Activated naive CD4-positive, alpha-beta T cell (primary cell): ENCODE measurements at places on chromosomes 2 and 18.

DNA sequence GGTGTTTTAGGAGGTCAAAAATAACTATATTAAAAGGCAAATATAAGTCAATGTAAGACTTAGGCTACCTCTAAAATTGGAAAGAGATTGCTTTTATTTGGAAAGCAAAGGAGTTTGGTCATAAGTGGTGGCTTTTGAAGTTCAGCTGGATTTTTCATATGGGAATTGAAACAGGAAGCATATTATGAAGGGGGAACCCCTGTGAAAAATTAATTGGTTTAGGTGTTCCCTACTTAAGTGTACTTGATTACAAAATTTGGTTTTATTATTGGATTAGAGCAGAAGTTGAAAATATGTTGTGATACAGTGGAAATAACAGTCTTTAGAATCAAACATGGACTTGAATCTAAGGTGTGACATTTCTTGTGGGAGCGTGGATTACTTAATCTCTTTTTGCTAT, 121.4 kb upstream of the TTC27 start:
- DNase-seq = no peak

DNA sequence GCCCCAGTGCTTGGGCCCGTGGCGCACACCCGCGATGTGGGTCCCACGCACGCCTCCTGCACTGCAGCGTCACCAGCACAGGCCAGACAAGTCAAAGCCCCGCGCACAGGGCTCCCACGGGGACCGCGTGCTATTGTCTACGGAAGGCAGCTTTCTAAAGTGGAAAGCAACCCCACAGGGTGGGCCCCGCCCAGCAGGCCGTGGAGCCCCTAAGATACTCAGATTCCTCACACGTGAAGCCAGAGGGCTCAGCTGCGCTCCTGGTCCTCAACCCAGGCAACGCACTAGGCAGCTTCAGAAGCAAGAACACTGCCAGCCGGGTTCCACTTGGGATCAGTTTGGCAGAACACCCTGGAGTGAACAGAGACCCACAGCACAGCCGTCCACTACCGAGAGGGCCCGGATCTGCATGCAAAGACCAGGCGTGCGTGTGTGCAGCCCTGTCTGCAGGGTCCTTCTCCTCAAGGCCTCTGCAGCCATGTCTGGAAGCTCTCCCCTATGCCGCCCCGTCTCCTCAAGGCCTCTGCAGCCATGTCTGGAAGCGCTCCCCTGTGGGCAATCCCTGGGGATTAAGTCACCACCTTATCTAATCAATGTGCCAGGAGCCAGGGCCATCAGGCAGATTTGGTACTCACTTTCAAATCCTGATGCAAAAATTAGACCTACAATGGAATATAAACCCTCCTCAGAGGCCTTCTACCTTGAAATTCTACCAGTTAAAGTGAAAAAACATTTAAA, 231.3 kb downstream of the HDAC4 start:
- DNase-seq = no peak

GRCh38 chr2:69687971-69688611, 44.6 kb upstream of the AAK1 start:
- no peak for DNase-seq

DNA sequence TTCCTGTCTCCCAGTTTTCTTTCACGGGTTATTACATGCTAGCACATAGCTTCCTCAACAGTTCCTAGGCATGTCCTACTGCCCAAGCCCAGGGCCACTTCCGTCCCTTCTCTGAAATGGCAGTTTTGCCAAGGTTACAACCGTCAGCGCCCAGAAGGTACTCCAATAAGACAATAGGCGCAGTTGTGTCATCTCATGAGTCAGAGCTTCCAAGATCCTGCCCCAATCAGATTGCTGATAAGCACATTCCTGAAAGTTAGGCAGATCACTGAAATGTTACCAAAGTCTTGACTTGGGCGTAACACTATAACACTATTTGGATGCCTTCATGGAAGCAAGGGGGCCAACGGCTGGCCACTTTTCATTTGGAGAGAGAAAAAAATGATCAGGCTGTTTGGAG, 34.2 kb downstream of the GKN2 start:
- DNase-seq = no peak

DNA sequence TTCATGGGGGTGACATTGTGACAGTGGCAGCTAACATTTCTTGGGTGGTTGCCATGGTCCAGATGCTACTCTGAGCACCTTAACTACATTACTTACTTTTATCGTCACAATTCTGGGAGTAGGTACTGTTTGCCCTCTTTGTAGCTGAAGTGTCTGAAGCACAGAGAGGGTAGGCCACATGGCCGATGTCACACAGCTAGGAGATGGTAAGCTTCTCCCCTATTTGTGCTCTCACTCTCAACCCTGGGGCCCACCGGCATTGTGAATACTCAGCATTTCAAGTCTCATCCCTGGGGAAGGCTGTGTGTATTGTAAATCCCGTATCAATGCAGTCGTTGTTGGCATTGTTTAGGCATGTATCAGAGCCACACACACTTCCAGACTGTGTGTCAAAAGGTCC, 136.6 kb downstream of the ACOXL start:
- no peak for DNase-seq

DNA sequence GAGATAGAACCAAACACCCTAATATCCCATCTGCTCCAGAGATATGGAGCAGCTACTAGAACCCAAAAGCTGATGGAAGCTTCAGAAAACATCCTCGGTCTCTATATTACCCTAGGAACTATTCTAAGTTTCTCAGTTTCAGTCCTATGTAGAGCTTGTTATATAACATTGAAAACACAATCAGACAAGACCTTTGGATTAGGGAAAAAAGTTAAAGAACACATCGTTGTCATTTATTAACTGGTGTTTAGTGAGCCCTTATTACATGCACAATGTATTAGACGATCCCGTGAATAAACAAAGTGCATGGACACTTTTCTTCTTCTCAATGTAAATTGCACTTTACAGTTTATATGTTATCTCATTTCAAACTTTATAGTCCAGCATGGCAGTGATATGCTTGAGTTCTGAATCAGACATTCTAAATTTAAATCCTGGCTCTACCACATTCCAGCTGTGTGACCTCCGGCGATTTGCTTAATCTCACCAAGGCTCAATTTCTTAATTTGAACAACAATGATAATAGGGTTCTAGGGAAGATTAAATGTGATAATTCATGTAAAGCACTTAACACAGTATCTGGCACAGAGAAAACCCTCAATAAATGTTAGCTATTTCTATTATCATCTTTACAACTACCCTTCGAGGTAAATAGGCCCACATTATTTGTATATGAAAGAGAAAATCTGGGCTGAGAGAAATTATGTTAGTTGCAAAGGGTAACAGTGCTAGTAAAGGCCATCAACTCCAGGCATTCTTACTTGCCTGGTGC, 83.6 kb upstream of the PIK3C3 start:
- DNase-seq = no peak

DNA sequence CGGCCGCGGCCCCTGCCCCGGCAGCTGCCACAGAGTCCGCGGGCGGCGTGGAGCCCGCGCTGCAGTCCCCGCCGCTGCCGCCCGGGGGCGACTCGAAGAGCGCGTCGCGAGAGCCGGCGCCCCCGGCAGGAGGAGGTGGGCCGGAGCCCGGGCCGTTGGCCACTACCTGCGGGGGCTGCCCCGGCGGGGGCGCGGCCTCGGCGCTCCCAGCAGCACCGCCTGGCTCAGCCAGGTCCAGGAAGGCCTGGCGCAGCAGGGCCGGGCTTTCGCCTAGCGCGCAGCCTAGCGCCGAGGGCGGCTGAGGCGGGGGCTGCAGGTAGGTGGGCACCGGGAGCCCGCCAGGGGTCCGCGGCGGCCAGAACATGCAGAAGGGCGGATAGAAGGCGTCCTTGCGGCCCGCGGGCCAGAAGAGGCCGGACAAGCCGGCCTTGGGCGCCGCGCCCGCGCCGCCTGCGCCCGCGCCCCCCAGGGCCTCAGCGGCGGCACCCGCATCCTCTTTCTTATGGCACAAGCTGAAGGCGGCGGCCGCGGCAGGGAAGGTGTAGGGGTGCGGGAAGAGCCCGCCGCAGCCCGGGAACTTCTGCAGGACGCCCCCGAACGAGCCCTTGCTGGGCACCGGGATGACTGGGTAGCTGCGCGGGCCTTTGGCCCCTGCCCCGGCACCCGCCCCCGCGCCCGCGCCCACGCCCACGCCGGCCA, 3.9 kb downstream of the SKOR2 start:
- no peak for DNase-seq

DNA sequence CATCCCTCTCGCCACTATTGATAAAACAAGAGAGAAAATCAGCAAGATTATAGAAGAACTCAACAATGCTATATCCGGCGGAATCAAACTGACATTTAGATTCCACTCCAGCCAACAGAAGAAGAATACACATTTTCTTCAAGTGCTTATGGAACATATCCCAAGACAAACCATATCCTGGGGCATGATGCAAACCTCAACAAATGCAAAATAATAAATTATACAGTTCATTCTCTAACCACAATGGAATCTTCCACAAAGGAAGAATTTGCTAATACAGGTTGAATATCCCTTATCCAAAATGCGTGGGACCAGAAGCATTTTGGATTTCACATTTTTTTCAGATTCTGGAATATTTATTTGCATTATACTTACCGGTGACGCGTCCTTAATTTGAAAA, 51.4 kb upstream of the YPEL5 start:
- no peak for DNase-seq

GRCh38 chr2:201781557-201782051, 871 bp upstream of the ALS2 start:
- DNase-seq = no peak

- DNase-seq = no peak
Observed at GRCh38 chr2:11698009-11698922, 28.3 kb upstream of the NTSR2 start.

DNA sequence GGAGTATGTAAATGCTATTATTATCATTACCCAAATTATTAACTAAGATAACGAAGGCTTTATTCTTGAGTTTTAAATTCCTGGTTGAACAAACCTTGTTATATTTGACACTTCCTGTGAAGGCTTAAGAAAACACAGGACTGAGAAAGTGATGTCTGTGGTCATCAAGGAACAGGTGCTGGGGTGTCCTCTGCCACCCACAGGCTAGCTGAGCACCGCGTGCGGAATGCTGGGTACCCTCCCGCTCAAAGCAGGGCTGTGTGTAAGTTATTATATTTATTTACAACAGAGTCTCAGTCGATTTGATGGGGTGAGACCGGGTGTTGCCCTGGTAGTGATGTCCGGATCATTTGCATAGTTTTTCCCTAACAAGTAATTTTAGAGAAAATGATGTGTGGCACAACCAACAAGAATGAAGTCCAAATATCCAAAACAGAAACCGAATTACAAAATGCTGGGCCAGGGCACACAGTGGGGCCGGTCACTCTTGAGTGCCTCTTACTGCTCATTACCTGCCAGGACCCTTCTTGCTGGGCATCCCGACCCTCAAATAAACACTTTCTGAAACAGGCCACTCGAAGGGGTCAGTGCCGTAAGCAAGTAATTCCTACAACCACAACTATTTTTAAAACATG, 49.2 kb downstream of the TMEM18 start:
- DNase-seq = no peak

DNA sequence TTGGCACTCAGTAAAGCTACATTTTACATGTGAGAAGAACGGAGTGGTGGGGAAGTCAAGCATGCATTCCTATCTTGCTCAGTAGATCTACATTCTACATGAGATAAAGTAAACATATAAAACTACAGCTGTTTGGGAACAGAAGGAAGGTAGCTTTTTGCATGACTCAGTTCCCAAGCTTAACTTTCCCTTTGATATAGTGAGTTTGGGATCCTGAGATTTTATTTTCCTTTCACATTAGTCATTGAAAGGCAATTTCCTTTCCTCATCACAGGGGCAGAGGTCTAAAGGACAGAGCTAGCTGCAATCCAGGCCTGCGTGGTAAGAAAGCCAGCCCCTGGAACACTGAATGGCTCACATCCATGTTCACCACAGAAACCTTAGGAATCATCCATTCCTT, 257.2 kb downstream of the SRBD1 start:
- no peak for DNase-seq

DNA sequence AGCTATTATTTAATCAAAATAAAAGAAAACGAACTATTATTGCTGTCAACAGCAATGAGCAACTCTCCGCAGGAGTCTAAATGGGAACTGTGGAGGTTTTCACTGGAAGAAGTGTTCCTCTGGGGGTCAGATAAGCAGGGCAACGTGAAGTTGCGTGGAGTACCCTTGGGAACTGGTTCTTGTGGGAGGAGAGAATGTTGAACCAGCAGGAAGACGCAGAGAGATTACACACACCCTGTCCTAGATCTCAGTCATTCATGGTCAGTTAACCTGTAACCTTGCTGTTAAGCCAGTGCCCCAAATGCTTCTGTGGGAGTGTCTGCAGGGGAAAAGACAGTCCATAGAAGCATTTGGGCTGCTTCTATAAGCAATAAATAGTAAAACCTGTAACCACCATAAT, 20.4 kb upstream of the CABLES1 start:
- no peak for DNase-seq
